ENCODE measurements at places on chromosomes 3 and 15.

DNA sequence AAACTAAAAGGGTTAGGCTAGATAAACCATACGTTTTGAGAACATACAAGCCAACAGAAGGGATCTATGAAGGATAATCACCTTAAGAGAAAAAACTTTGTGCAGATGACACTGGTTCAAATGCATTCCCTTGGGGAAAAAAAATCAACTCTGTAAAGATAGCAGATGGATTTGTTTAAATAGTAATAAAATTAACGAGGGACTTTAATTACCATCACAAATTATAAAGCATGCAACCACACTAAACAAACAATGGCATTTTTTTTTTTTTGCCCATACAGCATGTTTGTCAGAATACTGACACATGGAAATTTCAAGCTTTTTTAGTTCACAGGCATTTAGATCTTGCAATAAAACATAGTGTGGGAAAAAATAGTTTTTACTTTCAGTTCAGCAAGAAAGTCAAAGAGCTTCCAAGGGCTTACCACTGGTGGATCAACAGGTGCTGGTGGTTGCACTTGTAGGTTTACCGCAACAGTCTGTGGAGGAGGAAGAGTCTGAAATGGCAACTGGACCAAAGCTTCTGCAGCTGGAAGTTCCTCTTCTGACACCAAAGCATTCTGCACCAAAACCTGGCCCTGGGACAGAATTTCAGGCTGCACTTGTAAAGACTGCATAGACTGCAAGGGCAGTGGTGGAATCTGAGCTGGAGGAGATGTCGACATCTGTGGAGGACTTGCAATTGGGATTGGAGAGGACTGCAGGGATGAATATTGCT is 53.1 kb downstream of the PHC3 start:
- DNase-seq = no peak

GRCh38 chr3:49786357-49787181 is at the start of gene IP6K1:
Gene IP6K1 (minus strand): TSS chr3:49786542. CDS start chr3:49748040, 38,502 bp downstream.
- DNase-seq = peak; percentile 100

DNA sequence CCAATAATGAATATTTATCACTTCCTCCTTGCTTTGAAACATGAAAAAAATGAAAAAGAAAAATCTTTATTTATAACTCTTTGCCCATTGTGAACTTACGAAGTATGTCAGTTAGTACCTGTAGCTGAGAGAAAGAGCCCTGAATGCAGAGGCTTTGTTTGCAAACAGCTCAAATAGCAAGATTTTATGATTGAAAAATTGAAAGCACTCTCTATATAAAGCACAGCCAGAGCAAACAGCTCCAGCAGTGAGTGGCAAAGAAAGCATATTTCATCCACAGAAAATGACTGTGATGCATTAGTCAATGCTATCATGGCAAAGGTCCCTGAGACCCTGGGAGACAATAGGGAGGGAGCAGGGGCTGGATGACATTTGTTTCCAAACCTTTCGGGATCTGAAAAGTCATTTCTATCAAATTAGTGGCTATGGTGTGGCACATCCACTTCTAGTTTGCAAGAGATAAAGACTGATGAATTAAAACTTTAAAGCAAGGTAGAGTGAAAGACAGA is 576.1 kb downstream of the OTOL1 start:
- DNase-seq = no peak

DNA sequence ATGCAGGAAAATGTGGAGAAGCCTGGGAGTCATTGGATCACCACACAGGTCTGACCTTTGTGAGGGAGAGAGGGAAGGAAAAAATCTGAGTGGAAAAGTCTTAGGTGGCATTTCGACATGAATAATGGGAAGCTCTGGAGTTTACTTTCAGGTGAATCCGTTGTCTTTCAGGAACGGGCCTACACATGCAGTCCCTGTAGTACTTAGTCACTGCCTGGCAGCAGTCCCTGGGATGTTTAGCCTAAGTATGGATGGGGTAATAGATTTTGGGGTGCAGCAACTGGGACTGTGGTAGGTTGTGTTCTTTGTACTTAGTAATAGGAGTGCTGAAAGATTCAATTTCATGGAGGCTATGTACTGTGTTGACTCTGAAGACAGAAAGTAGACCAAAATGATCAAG is 227.5 kb upstream of the EPHA3 start:
- no peak for DNase-seq

DNA sequence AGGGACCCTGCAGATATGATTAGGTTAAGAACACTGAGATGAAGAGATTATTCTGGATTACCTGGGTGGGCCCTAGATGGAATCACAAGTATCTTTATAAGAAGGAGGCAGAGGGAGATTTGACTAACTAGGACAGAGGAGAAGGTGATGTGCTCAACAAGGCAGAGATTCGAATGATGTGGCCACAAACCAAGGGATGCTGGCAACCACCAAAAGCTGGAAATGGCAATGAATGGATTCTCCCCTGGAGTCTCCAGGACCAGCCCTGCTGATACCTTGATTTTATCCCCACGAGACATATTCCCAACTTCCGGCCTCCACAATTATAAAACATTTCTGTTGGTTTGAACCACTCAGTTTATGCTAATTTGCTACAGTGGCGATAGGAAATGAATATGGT is 42.9 kb downstream of the RGMA start:
- DNase-seq = no peak

GRCh38 chr3:18241837-18242236 is 183.3 kb downstream of the SATB1 start:
- DNase-seq = no peak

- DNase-seq = no peak
These were observed 598.3 kb downstream of the SI start for GRCh38 chr3:164479978-164480377.

DNA sequence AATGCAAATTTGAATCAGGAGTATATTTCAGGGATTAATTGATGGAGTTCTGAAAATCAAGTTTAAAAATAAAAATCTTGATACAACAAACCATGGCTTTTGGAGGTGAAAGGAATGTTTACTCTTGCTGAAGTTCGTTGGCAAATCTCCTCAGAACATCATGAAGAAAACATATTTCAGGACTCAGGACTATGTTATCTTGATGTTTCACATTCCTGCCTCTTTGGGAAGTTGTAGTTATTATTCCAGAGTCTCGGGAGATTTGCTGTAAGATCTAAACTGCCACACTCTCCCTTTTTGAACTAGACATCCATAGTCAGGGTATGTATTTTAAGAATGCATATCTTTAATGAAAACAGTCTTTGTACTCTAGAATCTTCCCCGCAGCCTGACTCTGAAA is 271.2 kb downstream of the RBMS3 start:
- no peak for DNase-seq

- DNase-seq = peak; percentile 43
These were observed 48.8 kb downstream of the GLB1 start for GRCh38 chr3:33047842-33048834.

- DNase-seq = no peak
These were observed 458.3 kb downstream of the MFSD1 start for GRCh38 chr3:159260049-159260662.

GRCh38 chr3:56357266-56357665 is 111.0 kb downstream of the ERC2 start:
- no peak for DNase-seq

Measured in stimulated activated naive CD4-positive, alpha-beta T cell treated with Interleukin-2 at 50 U/mL for 16 hours (primary cell).